ENCODE measurements at places on chromosomes 7 and 10.

- DNase-seq: no peak
Measured at GRCh38 chr10:112360308-112361270, 13.3 kb upstream of the ACSL5 start.

GRCh38 chr10:75191821-75192568, 18.6 kb upstream of the VDAC2 start:
- no peak for DNase-seq

DNA sequence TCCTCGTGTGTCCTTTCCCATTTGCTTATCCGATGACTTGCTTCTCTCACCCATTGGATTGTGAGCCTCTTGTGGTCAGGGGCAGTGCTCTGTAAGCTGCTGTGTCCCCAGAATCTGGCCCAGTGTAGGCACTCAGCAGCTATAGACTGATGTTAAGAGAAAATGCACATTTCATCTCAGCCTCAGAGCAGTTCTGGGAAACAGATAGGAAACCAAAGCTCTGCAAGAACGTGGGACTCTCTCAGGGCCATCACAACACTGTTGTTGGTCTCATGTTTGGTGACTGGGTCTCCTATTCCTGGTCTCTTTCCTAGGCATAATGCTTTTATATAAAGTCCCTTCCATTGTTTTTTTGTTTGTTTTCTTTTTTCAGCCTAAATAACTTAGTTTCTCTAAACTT, 141.2 kb downstream of the ST7 start:
- no peak for DNase-seq

- DNase-seq: no peak
Measured at GRCh38 chr7:91212582-91212981, 51.7 kb upstream of the FZD1 start.
